ENCODE measurements at places on chromosomes 2 and 18.

DNA sequence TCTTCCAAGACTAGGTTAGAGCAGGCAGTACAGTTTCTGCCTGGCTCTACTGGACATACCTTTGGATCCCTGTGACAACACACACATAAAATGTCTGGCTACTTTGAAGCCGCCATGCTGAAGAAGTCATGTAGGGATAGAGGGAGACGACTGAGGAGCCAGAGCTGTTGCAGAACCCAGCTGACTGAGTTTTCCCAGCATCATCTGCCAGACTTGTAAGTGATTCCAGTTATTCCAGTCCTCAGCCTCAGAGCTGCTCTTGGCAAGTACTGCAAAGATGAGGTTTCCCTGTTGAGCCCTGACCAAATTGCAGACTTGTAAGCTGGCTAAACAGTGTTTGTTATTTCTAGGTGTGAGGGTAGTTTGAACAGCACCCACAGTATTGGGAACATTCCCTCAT is 31.5 kb upstream of the TSPYL6 start:
- no peak for DNase-seq

GRCh38 chr2:73821227-73821626 is 7.5 kb upstream of the STAMBP start:
- DNase-seq, result no peak

- no peak for DNase-seq
These were observed 1.5 kb upstream of the AMMECR1L start for GRCh38 chr2:127887082-127887775.

- peak; percentile 2 for DNase-seq
These were observed 134.6 kb downstream of the CYP26B1 start for GRCh38 chr2:72012886-72013574.

DNA sequence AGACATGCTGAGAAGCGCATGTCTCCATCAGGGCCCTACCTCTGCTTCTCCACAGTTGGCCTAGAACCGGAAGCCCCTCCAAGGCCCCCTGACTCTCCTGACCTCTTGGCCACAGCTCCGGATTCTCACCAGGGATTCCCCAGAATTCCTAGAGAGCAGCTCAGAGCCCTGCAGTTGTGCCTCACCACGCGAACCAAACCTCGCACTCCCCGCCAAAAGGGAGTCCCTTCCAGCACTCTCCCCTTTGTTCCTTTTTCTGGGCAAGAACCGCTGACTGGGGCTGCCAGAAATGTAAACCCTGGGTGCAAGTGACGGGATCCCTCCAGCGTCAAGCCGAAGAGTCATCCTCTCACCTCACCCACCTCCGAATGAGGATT is 36.7 kb downstream of the AFF3 start:
- no peak for DNase-seq

DNA sequence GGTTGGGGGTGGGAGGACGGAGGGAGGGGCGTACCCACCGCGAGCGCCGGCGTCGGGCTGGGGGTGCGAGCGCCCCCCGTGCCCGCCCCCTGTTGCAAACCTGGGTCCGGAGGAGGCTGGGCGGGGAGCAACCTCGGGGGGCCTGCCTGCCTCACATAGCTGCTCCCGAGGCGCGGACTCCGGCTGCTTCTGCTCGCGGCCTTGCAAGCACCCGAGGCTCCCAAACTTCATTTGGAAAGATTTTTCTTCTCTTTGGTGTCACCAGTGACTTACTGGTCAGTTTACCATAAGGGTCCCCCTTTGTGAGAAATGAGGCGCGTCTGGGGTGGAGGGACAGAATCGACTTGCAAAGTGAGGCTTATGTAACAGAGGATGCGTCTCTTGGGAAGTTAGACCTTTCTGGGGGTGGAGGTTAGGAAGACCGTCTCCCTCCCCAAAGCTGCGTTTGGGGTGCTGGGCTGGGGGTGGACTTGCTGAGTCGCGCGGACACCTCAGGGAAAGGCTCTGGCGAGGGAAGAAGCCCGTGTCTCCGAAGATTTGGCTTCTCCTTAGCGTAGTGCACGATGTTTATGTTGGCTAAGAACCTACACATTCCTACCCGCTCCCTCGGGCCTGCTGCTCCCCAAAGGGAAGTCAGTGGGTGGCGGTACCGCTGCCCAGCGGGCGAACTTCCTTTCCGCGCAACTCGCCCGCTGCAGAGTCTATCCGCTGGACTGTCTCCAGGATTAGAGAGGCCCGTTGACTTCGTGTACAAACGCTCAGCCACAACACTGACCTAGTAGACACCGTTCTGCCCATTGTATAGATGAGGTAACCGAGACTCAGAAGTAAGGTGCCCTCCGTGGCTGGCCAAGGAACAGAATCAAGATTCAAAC is 559 bp downstream of the TMEM37 start:
- no peak for DNase-seq

- DNase-seq, result no peak
These were observed 83.2 kb downstream of the PPP1R1C start for GRCh38 chr2:182068811-182069210.

DNA sequence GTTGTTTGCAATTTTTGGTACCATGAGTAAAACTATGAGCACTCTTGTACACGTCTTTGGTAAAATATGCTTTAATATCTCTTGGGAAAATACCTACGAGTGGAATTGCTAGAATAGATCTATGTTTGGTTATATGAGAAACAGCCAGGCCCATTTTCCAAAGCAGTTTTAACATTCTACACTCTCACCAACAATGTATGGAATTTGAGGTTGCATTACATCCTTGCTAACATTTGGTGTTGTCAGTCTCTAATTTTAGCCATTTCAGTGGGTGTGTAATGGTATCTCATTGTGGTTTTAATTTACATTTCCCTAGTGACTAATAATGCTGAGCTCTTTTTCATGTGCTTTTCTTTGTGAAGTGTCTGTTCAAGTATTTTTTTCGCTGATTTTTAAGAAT is 118.9 kb upstream of the TCF4 start:
- DNase-seq, result no peak

GRCh38 chr18:35522130-35522959 is 24.6 kb upstream of the INO80C start:
- DNase-seq, result no peak

DNA sequence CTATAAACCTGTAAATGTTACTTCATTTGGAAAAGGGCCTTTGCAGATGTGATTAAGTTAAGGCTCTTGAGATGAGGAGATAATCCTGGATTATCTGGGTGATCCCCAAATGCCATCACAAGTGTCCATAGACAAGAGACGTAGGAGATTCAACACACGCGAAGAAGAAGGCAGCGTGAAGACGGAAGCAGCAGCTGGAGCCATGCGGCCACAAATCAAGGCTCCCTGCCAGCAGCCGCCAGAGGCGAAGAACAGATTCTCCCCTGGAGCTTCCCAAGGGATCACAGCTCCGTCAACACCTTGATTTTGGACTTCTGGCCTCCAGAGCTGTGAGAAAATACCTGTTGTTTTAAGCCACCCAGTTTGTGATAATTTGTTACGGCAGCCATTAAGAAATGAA is 11.0 kb upstream of the VAPA start:
- no peak for DNase-seq

- no peak for DNase-seq
These were observed 115.1 kb downstream of the NAB1 start for GRCh38 chr2:190763901-190764514.

- DNase-seq, result peak; percentile 57
These were observed 184.3 kb downstream of the SH3BP4 start for GRCh38 chr2:235135990-235136561.

- no peak for DNase-seq
These were observed 872.2 kb upstream of the ID2 start for GRCh38 chr2:7809640-7810039.

DNA sequence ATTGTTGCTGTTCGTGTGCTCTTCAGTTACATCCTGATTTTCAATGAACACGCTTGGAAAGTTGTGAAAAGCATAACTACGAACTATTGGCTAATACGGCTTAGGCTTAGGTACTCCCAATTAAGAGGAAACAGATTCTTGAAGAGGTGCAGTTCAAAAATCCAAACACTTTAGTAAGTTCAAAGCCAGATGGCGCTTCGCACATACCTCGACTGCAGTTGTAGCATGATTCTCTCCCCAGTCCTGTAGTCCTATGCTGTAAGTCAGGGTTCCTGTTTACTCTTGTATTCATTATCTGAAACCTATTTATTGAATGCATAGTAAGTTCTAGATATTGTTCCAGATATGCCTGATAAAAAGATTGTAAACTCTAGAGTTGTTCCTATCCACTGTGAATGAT is 165.2 kb downstream of the TRIB2 start:
- DNase-seq, result no peak

GRCh38 chr2:147714582-147714981 is 130.2 kb upstream of the ACVR2A start:
- DNase-seq, result no peak

Data from NCI-H1694 (cell line).